ENCODE measurements at places on chromosomes 12 and 14.

- DNase-seq: no peak
These were observed 126.9 kb downstream of the DUSP6 start for GRCh38 chr12:89225401-89225800.

GRCh38 chr14:36553656-36554260, 28.7 kb downstream of the NKX2-8 start:
- peak; percentile 51 for DNase-seq

DNA sequence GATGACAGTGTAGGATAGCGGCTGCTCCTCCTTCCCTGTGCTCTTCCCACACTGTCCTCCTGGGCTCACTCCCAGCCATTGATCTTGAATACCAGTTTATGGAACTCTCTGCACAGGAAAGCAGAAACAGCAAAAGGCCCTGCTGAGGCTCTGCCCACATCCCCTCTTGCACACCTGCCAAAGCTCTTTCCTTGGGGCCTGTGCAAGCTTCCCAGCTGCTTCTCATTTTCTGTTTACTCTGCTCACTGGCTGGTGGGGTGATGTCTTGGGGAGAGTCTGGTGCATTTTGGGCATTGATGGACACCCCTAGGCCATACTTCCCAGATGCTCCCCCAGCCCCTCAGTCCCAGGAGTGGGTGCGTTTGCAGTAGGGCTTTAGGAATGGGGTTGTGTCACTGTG, 361.8 kb downstream of the TMEM121 start:
- DNase-seq: peak; percentile 55

DNA sequence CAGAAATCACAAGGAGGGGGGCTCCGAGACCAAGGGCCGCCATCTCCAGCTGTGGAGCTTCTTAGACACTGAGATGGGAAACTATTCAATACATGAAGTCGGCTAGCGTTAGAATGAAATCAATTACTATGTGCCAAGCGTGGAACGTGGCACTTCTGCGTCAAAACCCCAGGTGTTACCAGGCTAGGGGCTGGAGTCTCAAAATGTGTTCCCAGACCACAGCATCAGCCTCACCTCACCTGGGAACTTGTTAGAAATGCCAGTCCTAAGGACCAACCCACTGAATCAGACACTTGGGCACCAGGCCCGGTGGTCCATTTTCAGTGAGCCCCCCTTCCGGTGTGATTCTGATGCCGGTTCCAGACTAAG, 5.0 kb upstream of the SETD1B start:
- no peak for DNase-seq

DNA sequence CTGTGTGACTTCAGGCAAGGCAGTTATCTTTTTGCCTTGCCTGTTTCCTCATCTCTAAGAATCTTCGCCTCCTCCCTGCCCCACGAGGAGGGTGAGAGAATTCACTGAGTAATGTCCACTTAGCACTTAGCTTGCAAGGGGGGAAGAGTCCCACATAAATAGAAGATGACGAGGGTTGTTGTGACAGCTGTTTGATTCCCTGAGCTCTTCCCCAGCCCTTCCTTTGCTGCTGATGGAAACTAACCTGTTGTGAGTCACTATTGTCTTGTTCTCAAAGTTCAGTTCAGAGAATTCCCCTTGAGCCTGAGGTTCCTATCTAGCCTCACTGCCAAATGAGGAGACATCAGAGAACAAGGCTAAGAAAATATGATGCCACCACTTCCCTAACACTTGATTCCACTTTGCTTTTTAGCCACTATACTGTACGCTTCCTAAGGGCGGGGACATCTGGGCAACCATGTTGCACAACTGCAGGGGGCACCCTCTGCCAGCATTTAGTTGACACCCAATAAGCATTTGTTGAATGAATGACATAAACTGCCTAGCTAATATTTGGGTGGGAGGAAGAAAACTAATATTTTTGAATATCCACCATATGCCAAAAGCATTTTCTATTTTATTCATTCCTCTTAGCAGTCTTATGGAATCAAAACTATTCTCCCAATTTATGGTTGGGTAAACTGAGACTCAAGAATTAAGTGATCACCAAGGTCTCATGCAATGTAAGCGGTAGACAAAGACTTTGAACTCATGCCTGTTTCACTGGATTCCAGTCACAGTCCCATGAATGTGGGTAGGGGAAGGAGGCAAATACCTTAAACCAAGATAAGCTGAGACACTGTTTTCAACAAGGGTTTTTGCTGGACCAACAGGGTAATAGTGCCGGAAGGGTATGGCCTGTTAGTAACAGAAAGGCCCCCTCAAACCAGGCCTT, 77.6 kb downstream of the ZFP36L1 start:
- DNase-seq: no peak

GRCh38 chr12:111761099-111761498, 5.6 kb upstream of the ALDH2 start:
- DNase-seq: no peak

GRCh38 chr12:23055004-23055403, 430.0 kb downstream of the ETNK1 start:
- DNase-seq: peak; percentile 37

GRCh38 chr14:23639891-23640523, 3.8 kb downstream of the DHRS2 start:
- DNase-seq: no peak

- DNase-seq: no peak
These were observed 28.8 kb upstream of the DTX1 start for GRCh38 chr12:113027726-113028125.

DNA sequence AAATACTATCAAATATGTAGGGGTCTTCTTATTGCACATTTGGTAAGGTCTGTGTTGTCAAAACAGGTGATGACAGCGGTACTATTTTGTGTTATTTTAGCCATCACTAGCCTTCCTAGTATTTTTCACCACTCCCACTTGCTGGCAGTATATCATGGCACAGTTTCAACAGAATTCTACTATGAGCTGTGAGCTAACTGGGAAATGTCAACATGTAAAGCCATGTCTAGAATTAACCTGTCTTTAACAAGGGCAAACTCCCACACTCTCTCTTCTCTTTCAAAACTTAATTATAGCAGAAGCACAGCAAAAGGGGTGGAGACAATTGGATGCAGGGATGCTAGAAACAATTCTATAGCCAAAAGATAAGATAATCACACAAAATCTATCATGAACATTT, 253.4 kb downstream of the PAX9 start:
- DNase-seq: no peak

DNA sequence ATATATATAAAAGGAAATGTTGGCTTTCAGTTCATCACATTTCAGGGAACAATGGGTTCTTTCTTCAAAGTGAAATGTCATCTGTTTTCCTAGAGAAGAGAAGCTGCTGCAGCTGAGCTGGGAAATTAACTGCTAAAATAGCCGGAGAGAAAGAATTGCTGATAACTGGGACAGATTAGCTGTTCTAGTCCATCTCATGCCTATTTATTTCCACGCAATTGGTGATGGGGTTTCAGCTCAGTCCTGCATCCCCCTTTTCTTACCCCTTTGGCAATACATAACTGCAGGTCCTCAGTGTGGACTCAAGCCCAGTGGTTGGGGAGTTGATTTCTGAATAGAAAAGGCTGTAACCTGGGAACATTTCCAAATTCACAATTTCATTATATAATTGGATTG, 436.9 kb upstream of the TMEM132C start:
- DNase-seq: no peak

GRCh38 chr12:19388131-19388549, 51.2 kb upstream of the AEBP2 start:
- no peak for DNase-seq

DNA sequence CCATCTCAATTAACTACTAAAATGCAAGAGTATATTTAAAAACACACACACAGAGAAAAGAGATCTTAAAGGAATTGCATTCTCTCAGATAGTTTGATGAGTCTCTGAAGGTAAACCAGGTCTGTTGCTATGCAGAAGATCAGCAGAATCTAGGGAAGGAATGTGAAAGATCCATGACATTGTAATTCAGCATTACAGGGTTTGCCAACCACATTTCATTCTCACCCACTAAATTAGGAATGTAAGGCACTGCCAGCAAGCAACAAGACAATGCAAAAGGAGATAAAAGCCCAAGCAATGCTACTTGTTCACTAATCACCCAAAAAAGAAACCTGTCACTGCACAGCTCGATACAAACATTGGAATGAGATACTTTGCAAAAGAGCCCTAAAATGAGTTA, 106.3 kb downstream of the LRIG3 start:
- no peak for DNase-seq

DNA sequence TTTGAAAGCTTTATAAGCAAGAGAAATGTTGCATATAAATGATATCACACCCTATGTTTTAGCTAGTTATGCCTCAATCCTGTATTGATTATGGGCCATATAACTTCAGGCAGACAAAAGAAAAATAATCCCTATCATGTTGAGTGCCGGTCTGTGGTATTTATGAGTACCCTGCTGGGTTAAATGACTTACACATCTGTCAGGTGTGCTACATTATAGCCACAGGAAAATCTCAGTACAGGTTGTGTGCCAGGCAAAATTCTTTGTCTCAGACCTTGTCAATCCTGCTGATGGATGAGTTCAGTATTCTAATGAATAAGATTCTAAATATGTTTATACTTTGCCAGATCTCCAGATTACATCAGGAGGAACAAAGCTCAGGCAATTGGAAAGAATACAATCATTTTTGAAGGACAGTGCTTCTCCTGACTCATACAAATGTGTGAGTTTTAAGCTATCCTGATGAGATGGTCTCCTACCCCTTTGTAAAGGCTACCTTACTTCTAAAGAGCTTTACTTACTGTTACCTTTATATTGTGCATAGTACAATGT, 109.8 kb upstream of the FOXG1 start:
- DNase-seq: no peak

- no peak for DNase-seq
These were observed 10.7 kb downstream of the DHRS2 start for GRCh38 chr14:23646648-23647549.

- DNase-seq: no peak
These were observed 34.2 kb upstream of the C12orf50 start for GRCh38 chr12:88063375-88063774.

GRCh38 chr14:54931101-54931500, 28.5 kb upstream of the GCH1 start:
- no peak for DNase-seq

DNA sequence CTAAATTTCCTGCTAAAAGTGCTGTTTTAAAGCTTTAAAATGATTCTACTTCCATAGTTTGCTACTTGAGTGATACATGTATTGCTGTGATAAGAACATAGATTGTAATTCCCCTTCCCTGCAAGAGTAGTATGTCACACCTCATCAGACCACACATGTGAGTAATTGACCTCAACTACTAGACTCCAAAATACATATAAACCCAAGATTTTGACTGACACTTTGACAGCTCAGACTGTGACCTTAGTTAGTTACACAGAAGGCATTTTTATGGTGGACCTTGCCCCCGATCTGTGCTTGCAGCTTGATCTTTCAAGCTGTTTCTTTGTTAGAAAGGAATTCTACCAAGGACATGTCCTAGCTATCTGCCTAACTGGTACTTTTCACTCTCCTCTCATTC, 18.6 kb downstream of the APOBEC1 start:
- no peak for DNase-seq

- no peak for DNase-seq
These were observed 20.5 kb downstream of the OR10P1 start for GRCh38 chr12:55657212-55657611.

DNA sequence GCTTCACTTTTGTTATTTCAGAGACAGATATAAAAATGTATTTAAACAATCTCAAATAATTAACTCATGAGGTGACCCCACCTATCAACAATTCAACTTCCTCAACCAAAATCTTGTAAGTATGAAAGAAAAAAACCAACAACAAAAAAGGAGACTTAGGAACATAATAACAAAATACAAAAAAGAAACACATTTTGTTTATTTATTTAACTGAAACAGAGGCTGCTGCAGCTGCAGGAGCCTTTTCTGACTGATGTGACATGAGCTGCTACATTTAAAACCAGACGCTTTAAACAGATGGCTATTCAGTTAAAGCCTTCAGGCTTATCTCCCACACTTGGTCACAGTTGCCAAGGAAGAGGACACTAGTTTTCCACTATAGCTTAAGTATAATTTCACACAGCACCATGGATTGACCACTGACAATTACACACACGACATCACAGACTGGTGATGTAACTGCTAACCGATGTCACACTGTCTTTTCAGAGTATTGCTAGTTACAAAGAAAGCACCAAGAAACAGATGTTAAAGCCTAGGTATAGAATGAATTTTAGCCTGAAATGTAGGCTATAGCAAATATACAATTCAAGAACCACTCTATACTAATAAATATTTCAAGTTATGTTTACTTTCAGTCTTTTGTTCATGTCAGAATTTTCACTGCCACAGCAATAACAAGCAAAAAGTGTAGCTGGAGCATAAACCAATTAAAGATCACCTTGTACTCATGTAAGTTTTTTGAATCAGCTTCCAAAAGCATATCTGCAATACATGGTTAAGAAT, 113.0 kb downstream of the MED13L start:
- DNase-seq: peak; percentile 38

- peak; percentile 79 for DNase-seq
These were observed 604 bp downstream of the ZNF384 start for GRCh38 chr12:6688543-6688998.

- DNase-seq: peak; percentile 13
These were observed 1.4 kb downstream of the RAN start for GRCh38 chr12:130873106-130873795.

DNA sequence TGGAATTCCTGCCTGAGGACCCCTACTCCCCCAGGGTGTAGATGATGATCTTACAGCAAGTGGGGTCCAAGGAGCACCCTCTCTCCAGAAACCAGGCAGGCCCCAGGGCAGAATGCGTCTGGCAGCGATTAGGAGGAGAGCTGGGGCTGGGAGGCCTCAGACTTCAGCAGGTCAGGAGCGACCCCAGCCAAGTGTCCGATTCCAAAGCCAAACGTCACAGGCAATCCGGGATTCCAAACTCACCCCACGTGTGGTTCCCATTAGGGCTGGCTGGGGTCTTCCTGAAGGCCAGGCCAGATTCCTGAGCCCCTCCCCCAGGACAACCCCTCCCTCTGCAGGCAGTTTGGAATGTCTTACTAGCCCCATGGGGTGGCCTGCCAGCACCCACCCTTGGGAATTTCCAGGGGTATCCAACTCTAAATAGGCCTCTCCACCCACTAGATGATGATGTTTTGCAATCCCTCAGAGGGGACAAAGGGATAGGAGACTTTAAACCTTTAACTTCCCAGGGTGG, 17.3 kb upstream of the FIGNL2 start:
- DNase-seq: no peak
